ENCODE measurements at places on chromosomes 6 and 20.

DNA sequence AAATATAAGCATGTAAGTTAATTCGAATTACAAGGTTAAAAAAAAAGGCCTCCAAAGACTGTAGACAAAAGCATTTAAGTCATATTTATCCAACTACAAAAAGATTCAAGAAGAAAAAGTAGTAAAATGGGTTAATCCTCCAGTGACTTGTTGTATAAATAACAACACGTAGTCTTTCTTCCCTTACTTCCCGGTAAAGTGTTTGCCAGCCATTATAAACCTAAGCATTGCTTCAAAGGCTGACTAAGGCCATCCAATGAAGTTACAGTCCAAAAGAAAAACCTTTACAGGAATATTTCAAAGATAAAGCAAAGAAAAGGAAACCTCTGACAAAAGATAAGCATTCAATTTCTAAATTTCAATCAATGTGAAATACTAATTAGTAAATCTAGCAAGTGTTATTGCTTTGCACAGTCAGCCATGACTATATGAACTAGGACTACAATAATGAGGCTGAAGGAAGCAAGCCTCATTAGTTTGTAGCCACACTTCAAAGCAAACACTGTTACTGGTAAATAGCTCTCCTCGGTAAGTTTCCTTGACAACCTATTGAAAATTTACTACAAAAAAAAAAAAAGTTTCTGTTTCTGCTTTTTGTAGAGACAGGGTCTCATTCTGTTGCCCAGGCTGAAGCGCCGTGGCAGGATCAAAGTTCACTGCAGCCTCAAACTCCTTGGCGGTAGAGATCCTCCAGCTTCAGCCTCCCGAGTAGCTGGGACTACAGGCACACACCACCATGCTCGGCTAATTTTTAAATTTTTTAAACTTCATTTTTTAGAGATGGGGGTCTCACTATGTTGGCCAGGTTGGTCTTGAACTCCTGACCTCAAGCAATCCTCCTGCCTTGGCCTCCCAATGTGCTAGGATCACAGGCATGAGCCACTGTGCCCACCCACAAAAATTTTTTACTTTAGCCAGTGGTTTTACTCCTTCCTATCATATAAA lies 46.0 kb downstream of the NUDT3 start:
- DNase-seq: no peak

- DNase-seq: no peak
Observed at GRCh38 chr20:40294747-40295146, 394.3 kb downstream of the MAFB start.

GRCh38 chr6:45772886-45773495 lies 242.7 kb downstream of the CLIC5 start:
- no peak for DNase-seq

- no peak for DNase-seq
Observed at GRCh38 chr20:47872341-47872740, 87.1 kb upstream of the SULF2 start.

DNA sequence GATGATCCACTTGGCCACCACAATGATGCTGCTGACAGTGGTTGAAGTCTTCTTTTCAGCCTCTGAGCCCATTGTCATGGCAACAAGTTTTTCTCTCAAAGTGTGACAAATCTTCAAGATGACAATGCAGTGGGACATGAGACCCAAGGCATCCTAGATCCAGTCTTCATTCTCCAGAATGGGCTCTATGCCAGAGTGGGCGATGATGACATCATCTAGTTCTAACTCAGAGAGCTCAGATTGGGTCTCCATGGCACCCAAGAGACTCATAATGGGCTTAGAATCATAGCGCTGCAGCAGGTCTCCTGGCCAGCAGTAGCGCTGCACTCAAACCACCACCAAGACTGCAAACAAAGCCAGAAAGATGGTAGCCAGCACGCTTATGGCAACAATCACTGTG lies 973.6 kb downstream of the EYS start:
- no peak for DNase-seq

DNA sequence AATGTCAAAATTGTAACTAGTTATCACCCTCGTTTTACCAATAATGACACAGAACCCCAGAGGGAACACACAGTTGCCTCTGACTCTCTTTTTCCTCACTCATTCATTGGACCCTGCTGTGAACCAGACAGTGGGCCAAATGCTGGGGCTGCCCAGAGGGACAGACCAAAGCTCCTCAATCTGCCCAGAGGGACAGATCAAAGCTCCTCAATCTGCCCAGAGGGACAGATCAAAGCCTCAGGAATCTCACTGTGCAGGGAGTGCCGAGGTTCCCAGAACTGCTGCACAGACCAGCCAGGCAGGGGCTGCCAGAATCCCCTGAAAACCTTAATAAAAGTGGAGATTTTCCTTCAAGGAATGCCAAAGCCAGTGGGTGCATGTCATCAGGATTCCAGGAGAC lies 179.1 kb downstream of the SOD2 start:
- DNase-seq: no peak

GRCh38 chr6:41498968-41499599 lies 47.1 kb upstream of the FOXP4 start:
- no peak for DNase-seq

DNA sequence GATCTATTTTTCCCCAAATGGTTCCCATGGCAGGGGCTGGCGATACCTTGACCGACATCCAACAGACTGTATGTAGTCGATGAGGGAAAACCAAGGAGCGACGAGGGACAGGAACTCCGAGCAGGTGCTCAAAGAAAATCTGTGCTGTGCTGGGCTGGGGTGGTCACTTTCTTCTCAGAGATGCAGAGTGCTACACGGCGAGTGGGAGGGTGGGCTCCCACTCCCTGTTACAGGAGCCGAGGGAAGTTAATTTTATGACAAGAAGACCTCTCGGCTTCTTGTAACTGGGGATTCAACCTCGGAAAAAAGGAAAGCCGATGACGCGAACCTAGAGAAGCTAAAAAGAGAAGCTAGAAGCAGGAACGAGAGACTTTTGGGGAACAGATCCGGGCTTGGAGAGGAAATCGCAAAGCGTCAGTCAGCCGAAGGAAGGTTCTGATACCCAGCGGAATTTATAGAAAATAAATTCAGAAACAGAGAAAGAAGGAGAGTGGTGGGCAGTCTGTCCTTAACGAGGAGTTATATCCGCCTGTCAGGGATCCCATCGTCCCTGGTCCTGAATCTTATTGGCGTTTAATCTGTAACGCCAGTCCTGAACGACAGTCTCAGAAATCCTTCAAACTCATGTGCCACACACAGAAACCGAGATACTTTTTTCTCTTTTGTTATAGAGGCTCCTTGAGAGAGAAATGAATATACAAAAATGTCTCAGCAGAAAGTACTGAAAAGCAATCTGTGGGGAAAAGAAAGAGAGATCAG lies 84.6 kb upstream of the ZNF322 start:
- DNase-seq: no peak

- DNase-seq: no peak
Observed at GRCh38 chr20:58566981-58567380, 51.8 kb upstream of the APCDD1L start.

GRCh38 chr20:10063482-10063881 lies 28.7 kb downstream of the ANKEF1 start:
- no peak for DNase-seq

Measured in activated CD8-positive, alpha-beta memory T cell treated with anti-CD3 and anti-CD28 coated beads for 48 hours (primary cell).